ENCODE measurements at places on chromosomes 4 and X. TPM values are rescaled to one million over a fixed set of nuclear protein-coding genes. Genes with fewer than 3 reads are reported as not detected.

The ITM2A gene
- total RNA-seq: 141 TPM

The ADGRG4 gene
- not detected for total RNA-seq

The ZIC3 gene
- not detected for total RNA-seq

The ZNF674 gene
- total RNA-seq: 5.1 TPM

The FAT4 gene
- not detected for total RNA-seq

The NOP14 gene
- 38.3 TPM for total RNA-seq

The LGI2 gene
- total RNA-seq: not detected

The ADH6 gene
- not detected for total RNA-seq

The DGAT2L6 gene
- not detected for total RNA-seq

The SOWAHD gene
- total RNA-seq: 2.4 TPM

The BTC gene
- not detected for total RNA-seq

The LRIT3 gene
- 0.19 TPM for total RNA-seq

The PROM1 gene
- total RNA-seq: not detected

The C4orf51 gene
- not detected for total RNA-seq

The SAGE1 gene
- total RNA-seq: not detected

The POU4F2 gene
- total RNA-seq: not detected

The CCNG2 gene
- 32.9 TPM for total RNA-seq

The TLR3 gene
- 0.53 TPM for total RNA-seq

The FREM3 gene
- not detected for total RNA-seq

The TAF7L gene
- total RNA-seq: not detected

The CWH43 gene
- not detected for total RNA-seq

The UGT2A1 gene
- not detected for total RNA-seq

The ATP2B3 gene
- total RNA-seq: 0.05 TPM

The FRMD7 gene
- not detected for total RNA-seq

The SYP gene
- 1.4 TPM for total RNA-seq

The TMEM154 gene
- total RNA-seq: 32.2 TPM

The AKAP14 gene
- total RNA-seq: not detected

The RNF212 gene
- total RNA-seq: 1.0 TPM

All from activated naive CD4-positive, alpha-beta T cell treated with anti-CD3 and anti-CD28 coated beads, Interleukin-2, amount 10 ng/mL, durations not matched to agents 5 hours and 36 hours (primary cell).